Mesendoderm (in vitro differentiated cells): ENCODE measurements at places on chromosomes 13 and 19.
A peak's percentile ranks its signal among the peaks of the same experiment; 100 is the strongest.

DNA sequence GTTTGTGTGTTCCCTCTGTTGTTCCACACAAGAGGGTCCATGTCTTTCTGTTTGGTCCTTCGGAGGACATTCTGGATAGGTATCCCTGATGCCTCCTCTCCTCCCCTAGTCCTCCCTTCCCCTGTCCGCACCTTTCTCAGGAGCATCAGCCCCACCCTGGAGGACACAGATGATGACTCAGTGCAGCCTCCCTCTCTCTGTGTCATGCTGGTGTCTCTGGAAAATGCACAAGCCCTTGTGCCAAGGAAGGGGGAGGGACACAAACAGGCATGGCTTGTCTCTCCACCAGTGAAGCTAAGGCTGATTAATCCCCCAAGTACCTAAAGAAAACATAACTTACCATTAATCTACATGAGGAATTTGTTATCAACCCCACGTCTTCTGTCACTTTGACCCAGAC is 16.2 kb upstream of the TNFRSF19 start:
- no peak overlapping the region for H3K4me3 ChIP-seq
- DNase-seq, result no peak
- H3K4me1 ChIP-seq, result peaks cover 2% of the 10 kb centered on the region
- H3K36me3 ChIP-seq, result no peaks in the 10 kb centered on the region
- no peak overlapping the region for H3K27ac ChIP-seq

DNA sequence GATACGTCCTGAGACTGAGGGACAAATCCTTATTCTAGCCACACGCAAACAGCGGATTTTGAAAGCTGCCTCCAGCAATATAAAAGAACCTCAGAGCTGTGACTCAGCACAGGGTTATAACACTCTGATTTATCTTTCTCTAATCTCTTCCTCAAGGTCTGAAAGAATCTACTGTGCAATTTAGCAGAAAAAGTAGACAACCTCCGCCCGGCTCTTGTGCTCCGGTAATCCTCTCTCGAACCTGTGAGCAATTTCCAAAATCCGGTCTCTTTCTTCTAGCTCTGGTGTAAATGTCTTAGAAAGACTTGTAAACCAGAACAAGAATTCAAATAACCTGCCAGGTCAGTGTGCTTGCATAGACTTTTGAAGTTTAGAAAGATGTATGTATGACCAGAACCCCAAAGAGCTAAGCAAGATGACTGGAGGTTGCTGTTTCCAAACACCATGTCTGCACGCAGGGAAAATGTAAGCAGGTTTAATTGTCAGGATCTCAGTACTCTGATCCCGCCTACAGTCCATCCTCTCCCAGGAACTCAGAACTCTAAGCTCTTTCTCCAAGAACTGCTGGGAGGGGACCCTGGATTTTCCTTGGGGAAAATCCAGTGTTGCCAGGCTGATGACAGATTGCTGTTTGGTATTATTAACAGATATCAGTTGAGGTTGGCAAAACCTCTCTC is 338.1 kb downstream of the RFC3 start:
- peak overlapping the region; percentile 21 for H3K27ac ChIP-seq
- DNase-seq, result peak; percentile 34
- no peaks in the 10 kb centered on the region for H3K27me3 ChIP-seq

DNA sequence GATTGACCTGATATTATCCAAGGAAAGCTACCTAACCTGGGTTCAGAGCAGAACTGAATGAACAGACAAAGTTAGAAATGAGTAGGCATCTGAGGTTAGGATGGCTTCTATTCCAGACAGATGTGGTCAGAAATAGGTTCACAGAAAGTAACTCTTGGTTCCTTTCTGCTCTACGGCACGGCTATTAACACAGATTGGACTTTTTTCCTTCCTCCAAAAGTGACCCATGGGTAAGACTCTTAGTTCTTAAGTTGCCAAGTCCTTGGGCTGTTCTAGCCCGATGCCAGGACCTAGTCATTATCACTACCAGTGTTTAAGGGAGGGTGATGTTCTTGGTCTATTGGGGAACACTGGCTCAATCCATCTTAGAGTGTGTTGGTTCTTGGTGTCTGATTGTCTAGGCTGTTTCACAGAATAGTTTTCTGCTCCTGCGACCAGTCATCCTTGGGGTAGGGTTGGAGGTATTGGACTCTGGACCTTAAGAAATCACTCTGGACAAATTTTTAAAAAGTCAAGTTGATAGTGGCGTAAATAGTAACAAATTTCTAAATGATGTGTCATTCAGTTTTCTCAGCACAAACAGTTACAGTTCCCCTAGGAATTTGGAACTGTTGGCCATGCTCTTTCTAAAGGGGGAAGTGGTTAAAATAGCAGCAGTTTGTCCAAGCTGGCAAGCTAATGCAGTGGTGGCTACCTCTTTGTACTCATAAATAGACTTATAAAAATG is 60.1 kb upstream of the MYCBP2 start:
- no peaks in the 10 kb centered on the region for H3K36me3 ChIP-seq
- DNase-seq, result no peak
- H3K4me3 ChIP-seq, result no peak overlapping the region
- no peak overlapping the region for H3K27ac ChIP-seq
- H3K4me1 ChIP-seq, result no peaks in the 10 kb centered on the region

- no peaks in the 10 kb centered on the region for H3K36me3 ChIP-seq
- DNase-seq, result no peak
- H3K27ac ChIP-seq, result no peak overlapping the region
- no peaks in the 10 kb centered on the region for H3K4me1 ChIP-seq
- H3K27me3 ChIP-seq, result no peaks in the 10 kb centered on the region
- no peak overlapping the region for H3K4me3 ChIP-seq
Measured at GRCh38 chr13:112643759-112644459, 45.9 kb upstream of the ATP11A start.

- H3K4me3 ChIP-seq, result peak overlapping the region; percentile 52
- peak overlapping the region; percentile 99 for H3K27ac ChIP-seq
- H3K27me3 ChIP-seq, result no peaks in the 10 kb centered on the region
- DNase-seq, result peak; percentile 94
Measured at GRCh38 chr19:33795370-33796163, 1.1 kb upstream of the KCTD15 start.

DNA sequence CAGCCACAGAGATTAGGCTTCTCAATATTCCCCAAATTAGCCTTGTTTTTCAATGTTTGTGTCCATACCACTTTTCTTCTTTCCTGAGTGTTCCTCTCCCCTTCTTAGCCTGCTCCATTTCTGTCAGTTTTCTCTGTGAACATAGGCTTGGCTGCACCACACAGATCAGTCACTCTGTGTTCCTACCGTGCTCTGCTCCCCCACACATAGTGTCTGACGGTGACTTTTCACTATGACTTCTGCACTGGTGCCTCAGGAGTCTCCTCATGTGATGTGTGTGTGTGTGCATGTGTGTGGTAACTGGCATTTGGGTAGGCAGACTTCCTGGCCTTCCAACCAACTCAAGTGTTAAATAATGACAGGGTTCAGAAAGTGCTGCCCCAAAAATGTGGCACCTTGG is 47.9 kb upstream of the MYCBP2 start:
- H3K27me3 ChIP-seq, result no peaks in the 10 kb centered on the region
- H3K36me3 ChIP-seq, result no peaks in the 10 kb centered on the region
- H3K4me1 ChIP-seq, result no peaks in the 10 kb centered on the region
- H3K4me3 ChIP-seq, result no peak overlapping the region
- H3K27ac ChIP-seq, result no peak overlapping the region
- no peak for DNase-seq
